ENCODE measurements at places on chromosomes 3 and 15.

DNA sequence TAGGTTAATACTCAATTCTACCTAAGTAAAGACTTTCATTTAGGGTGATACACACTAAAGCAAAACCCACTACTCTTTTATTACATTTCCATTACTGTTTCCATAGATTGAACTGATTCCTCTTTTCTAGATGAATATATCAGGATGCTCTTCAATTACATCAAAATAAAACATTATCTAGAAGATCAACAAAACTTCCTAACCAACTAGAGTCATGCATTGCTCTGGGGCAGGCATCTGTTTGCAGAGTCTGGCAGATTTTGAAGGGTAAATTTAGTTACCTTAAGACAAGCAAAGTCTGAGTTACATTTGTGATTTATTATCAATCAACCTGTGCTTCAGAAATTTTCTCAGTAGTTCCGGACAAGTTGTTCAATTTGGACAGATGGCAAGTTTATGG lies 117.1 kb downstream of the NEK11 start:
- DNase-seq: no peak

DNA sequence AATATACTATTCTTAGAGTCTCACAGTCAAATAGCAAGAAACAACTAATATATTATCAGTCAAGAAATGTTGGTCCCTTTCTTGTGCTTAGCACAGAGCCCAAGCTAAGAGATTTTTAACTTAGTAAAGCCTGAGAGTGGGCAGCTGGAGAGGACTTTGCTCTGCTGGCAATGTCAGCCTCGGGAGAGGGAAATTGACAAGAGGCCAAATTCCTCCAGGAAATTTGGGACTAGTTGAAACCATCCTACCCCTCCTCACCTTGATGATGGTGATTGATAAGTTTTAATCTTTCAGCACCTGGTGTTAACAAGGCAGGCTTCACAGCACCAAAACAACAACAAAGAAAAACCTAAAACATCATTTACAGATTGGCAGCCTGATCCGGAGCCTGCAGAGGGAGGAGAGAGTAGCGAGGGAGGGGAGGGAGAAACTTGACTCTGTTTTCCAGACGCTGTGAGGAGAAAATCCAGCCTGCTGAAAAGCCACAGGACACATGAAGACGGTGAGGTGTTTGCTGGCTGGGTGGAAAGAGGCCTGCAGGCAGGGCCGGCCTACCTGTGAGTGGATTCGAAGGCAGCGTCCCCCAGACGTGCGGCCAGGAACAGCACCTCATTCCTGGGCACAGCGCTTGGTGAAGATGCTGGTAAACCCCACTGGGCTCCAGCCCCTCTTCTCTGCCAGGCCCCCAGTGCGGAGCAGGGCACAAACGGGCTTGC lies 150.9 kb downstream of the LRRC28 start:
- no peak for DNase-seq

DNA sequence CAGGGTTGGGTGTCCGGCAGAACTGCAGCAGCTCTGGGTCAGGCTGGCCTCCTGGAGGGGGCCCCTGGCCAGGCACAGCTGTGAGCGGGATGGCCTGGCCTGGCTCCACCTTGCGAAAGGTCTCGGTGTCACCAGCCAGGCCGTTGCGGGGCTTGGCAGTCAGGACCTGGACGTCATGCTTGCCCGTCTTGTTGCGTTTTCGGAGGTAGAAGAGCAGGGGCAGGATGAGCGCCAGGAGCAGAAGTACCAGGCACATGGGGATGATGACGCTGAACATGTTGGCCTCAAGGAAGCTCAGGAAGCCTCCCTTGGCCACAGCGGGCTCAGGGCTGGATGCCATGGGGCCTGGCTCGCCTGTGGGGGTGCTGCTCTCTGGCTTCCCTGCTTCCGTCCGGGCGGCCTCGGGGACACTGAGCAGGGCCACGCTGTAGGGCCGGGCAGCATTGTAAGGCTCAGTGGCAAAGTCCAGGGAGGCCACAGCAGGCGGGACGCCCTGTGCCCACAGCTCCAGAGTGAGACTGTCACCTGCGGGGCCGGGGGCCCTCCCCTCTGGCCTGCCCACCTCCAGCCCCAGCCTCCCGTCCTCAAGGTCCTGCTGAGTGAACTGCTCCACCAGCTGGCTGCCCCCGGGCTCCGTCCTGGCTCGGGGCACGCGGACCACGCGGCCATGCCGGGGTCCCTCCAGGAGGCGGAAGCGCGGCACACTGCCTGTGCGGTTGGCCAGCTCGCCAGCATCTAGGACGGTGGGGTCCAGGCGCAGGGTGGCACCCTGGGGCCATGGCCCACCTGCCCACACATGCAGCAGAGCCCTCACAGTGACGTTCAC lies 28.1 kb downstream of the SNX33 start:
- no peak for DNase-seq

- no peak for DNase-seq
These were observed 29.5 kb downstream of the WNT7A start for GRCh38 chr3:13850161-13850945.

- no peak for DNase-seq
These were observed 180.4 kb downstream of the SMAD6 start for GRCh38 chr15:66882251-66883020.

- DNase-seq: no peak
These were observed 29.9 kb downstream of the FAH start for GRCh38 chr15:80182611-80183261.

DNA sequence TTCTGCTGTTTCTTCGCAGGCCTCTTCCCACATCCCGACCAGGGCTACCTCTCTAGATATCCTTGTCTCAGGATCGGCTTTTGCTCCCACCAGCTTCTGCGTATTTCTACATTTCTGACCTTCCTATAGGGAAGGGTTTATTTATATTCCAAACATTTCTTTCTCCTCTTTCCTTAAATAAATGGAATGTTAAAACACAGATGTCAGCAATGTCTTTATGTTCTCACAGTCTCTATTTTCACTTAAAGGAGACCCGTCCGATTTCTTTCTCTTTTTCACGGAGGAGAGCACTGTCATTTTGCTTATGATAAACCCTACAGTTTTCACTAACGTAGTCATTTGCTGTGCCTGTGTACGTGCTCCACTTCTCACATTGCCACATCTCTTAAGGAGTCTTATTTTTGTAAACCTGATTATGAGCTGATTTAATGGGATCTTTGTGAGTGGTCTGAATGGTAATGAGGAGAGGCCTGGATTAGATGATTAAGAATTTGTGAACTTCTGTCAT lies 630 bp downstream of the KIF15 start:
- DNase-seq: no peak

DNA sequence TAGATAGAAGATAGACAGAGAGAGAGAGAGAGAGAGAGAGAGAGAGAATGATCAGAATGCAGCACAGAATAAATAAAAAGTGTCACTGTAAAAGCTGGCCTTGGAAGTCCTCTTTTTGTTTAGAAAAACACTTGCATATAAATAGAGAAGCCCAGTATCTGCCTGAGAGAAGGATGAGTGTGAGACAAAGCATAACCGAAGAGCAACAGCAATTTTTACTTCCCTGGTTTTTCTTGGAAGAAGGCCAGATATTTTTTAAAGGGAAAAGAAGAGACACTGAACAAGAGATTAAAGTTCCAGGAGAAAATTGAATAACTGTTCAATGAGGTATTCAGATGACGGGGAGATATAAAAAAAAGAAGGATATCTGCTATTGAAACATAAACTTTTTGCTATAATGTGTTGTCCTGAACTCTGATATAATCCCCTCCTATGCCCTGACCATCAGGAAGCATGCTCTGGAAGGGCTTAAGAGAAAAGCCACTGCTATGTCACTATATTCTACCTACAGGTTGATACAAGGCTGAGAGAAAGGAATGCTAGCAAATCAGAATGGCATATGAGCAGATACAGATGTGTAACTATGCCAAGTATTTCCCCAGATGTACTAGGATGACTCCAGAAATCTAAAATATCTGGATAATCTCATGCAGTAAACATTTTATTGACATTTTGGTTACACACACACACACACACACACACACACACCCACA lies 358.9 kb downstream of the RBMS3 start:
- DNase-seq: no peak

DNA sequence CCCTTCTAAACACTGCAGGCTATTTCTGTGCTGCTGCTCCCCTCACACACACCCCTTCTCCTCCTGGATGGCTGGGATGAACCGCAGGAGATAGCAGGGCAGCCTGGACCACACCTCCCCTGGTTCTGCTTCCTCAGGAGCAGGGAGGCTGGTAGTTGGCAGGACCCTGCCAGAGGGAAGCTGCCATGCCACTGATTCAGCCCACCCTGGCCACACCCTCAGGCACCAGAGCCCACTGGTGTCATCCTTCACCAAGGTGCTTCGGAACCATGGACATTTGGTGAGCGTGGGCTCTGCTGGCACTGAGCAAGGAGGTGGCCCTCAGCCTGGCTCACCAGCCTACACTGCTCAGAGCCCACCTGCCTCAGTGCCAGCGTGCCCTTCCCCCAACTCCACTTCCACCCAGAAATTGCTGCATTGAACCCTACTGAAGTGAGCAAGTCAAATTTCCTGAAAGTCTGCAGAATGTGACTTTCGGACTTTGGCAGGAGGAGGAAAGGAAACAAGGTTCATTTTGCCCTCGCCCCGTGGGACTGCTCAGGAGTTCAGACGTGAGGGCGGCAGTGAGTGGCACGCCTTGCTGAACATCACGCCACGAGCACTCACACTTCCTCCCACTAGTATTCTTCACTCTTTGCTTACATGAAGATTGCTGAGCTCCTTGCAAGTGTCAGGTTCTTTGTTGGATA lies 26.3 kb downstream of the BMF start:
- no peak for DNase-seq

DNA sequence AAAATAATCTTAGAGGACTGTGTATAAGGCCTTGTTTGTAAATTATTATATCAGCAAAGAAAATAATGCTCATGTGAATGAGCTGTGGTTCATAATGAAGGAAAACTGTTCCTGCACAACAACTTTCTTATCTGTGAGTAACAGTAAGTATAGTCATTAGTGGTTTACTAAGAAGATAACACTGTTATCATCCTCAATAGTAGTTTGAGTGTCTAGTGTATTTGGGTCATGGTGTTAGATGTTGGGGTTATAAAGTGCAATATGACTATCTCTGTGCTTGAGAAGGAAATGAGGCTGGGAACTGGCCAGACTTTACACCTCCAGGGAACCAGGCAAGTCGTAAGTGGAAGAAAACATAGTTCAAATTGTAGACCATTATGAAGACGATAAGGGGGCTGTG lies 15.6 kb downstream of the VPS8 start:
- no peak for DNase-seq

GRCh38 chr15:52730173-52730572 lies 51.0 kb upstream of the ATOSA start:
- DNase-seq: no peak

GRCh38 chr3:49566312-49566711 lies 12.0 kb downstream of the BSN start:
- DNase-seq: no peak

DNA sequence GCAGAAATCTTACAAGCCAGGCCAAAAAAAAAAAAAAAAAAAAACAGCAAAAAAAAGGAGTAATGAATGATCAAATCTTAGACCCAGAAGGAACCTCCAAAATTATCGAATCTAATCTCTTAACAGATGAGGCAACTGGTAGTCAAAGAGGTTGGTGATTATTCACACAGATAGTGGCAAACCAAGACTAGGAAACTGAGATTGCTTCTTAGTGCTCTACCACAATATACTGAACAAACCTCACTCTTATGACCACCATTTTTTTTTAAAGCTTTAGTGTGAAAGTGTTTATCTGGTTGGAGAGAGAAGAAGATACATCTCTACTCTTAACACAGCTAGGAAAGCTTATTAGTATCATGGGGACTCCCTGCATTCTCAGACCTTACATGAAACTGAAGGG lies 17.3 kb downstream of the ATOSA start:
- DNase-seq: no peak

GRCh38 chr3:32340039-32340438 lies 51.6 kb upstream of the CMTM7 start:
- no peak for DNase-seq

- no peak for DNase-seq
These were observed 104.2 kb downstream of the FBXL22 start for GRCh38 chr15:63701365-63701764.

GRCh38 chr15:87660251-87661129 lies 596.0 kb downstream of the NTRK3 start:
- no peak for DNase-seq

DNA sequence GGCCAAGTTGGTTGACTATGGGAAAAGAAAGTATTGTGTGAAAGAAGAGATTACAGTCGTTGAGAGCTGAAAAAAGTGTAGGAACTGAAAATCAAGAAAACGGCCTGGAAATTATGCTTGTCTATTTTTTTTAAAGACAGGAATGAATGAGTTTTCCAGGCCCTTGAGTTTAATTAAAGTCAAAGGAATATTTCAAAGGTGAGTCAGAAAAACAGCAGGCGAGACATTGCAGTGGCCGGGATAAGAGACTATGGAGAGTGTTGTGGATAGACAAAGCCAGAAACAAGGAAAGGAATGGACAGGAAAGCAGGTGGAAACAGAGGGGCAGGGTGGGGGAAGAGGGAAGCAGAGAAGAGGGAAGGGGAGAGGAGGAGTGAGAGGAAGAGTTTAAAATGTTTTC lies 275.1 kb upstream of the LRTM1 start:
- no peak for DNase-seq

DNA sequence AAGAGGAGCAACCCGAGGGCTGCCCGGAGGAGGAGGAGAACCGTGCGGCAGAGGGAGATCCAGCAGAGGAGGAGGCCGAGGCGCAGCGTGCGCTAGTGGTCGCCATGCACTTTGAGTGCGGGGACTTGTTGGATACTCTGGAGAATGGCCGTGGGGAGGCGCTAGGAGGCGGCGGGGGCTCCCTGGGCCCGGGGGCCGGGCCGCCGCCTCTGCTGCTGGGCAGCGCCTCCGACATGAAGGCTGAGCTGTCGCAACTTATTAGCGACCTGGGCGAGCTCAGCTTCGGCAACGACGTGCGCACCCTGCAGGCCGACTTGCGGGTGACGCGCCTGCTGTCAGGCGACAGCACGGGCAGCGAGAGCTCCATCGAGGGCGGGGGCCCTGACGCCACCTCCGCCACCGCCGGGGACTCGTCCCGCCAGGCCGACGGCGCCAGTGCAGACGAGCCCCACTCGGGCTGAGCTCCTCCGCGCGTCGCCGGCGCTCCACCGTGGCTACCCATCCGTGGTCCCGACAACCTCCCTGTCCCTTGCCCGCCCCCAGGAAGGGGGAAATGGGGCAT lies 2.0 kb downstream of the FAM43A start:
- DNase-seq: peak; percentile 76

- no peak for DNase-seq
These were observed 3.5 kb downstream of the SLC28A1 start for GRCh38 chr15:84887938-84888337.

DNA sequence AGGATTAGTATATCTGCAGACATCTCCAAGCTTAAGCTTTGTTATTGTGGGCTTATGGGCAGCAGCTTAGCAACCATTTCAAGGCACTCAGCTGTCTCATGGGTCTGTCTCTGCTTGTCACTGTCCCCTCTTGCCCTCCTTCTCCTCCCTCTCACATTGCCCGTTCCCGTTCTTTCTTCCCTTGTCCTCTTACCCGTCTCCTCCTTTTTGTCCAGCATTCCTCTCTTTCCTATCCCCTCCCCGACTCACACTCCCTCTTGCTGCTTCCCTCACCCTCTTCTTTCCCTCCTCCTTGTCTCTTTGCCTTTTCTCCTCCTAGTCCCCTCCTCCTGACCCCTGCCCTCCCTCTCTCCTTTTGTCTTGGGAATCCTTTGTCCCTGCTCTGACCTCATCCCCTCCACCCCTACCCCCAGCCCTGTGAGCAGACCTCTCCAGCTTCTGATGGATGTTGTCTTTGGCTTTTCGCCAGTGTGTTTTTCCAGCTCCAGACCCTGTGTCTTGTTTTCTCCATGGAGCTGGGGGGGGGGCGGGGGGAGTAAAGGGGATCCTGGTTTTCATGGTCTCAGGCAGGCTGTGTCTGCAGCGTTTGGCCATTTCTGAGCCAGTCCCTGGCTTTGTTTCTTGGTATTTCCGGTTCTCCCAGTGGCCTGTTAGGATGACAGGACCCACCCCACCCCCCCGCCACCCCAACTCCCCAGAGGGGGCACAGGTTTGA lies 47.9 kb upstream of the TRAK1 start:
- DNase-seq: peak; percentile 83

Data from right forelimb (tissue), 1 donor.